ENCODE measurements at places on chromosomes 1 and 21.

DNA sequence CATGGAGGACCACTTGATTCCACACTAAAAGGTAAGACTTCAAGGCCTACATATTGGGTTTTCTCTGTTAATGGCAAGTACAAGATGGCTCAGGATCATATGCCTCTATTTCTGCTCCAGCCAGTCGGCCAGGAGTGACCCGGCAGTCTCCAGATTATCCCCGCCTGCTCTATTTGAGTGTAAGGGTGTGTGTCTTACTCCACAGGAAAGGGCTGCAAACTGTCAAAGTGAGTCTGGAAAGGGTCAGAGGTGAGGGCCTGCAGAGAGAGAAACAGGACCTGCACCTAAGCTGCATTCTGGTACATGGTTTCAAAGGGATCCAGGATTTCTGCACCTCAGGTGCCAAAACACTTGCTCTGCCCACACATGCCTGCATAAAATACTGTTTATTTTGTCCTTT, 9.2 kb downstream of the ZNF692 start:
- DNase-seq, result no peak

DNA sequence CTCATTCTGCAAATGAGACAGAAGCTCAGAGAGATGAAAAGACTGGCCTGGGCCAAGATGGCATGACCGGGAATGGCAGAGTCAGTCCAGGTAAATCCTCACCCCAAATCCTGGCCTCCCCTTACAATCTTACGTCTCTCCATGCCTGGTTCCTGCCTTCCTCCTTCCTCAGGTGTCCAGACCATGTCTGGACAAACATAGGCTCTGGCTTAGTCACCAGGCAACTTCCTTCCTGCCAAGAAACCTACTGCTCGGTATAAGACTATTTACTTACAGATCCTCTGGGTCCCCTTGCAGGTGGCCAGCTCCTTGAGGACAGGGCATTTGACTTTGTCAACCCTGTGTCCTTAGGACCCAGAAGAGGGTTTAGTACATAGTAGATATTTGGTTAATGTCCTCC, 69.4 kb upstream of the ROR1 start:
- no peak for DNase-seq

DNA sequence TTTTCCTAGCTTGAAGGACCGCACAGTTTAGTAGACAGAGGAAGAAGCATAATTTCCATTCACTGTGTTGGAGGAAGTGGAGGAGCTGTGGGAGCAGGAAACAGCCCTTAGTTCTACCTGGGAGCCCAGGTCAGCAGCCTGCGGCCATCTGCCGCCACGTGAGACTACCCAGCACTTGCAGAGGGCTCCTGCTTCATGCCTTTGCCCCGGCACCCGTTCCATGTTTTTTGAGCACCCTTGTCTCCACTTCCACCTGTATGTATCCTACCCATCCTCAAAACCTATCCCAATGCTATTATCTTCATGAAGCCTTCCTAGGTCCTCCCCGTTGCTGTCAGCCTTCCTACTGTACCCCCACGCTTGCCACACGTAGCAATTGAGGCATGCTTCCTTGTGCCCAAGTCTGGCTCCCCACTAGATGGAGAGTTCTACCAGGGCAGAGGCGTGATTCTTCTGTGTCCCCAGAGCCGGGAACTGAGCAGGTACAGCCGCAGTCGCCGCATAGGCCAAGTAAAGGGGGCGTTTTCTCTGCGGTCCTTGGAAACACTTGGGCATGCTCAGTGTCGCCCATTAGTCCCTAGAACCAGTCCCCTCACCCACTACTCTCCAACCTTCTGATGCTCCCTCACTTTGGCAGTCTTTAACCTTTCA, 1.9 kb downstream of the SLC6A9 start:
- DNase-seq, result no peak

GRCh38 chr1:28518745-28519341, 13.0 kb downstream of the RCC1 start:
- no peak for DNase-seq

- no peak for DNase-seq
Measured at GRCh38 chr1:93584261-93585003, 97.2 kb downstream of the BCAR3 start.

DNA sequence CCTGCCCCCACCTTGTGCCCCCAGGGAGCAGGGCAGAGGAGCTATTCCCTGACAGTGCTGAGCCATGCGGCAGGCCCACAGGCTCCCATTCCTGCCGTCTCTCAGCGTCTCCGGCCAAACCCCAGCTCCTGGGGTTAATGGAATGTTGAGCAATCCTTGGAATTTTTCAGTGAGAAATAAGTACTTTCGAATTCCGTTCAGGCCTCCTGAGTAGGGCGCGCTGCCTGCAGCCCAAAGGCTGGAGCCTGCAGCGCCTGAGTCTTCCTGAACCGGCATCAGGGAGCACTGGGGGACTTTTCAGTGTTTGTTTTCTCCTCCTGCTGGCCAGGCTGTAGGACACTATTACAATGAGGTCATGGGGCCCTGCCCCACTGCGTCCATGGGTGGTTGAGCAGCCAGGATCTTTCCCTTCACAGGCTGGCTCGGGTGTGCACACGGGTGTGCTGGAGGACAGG, 33.3 kb upstream of the CSF1 start:
- DNase-seq, result no peak

DNA sequence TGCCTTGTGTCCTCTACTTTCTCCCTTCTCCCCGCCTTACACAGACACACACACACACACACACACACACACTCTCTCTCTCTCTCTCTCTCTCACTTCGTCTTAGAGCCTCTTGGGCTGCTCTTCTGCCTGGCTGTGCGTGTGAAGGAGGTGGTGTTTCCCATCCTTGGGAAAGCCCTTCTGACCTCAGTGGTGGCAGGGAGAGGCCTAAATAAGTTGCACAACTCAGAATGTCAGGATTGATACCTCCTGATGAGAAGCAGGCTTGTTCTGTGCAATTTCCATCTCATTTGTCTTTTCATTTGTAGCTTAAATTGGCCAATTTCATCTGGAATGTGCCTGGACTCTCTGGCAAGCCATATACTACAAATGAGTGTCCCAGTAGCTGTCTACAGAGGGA, 25.0 kb downstream of the LRRN2 start:
- DNase-seq, result no peak

GRCh38 chr1:214002472-214002871, 14.7 kb downstream of the PROX1 start:
- peak; percentile 84 for DNase-seq

- DNase-seq, result no peak
Measured at GRCh38 chr1:4121293-4121684, 221.2 kb upstream of the C1orf174 start.

GRCh38 chr1:206674745-206675175, 9.9 kb upstream of the MAPKAPK2 start:
- no peak for DNase-seq

GRCh38 chr1:221206076-221206475, 326.8 kb downstream of the HLX start:
- no peak for DNase-seq

GRCh38 chr1:229273507-229274232, 2.8 kb downstream of the RAB4A start:
- DNase-seq, result no peak

GRCh38 chr1:116309090-116309870, 63.8 kb upstream of the ATP1A1 start:
- no peak for DNase-seq

- no peak for DNase-seq
Measured at GRCh38 chr1:42841010-42841409, 5.4 kb upstream of the ZNF691 start.

DNA sequence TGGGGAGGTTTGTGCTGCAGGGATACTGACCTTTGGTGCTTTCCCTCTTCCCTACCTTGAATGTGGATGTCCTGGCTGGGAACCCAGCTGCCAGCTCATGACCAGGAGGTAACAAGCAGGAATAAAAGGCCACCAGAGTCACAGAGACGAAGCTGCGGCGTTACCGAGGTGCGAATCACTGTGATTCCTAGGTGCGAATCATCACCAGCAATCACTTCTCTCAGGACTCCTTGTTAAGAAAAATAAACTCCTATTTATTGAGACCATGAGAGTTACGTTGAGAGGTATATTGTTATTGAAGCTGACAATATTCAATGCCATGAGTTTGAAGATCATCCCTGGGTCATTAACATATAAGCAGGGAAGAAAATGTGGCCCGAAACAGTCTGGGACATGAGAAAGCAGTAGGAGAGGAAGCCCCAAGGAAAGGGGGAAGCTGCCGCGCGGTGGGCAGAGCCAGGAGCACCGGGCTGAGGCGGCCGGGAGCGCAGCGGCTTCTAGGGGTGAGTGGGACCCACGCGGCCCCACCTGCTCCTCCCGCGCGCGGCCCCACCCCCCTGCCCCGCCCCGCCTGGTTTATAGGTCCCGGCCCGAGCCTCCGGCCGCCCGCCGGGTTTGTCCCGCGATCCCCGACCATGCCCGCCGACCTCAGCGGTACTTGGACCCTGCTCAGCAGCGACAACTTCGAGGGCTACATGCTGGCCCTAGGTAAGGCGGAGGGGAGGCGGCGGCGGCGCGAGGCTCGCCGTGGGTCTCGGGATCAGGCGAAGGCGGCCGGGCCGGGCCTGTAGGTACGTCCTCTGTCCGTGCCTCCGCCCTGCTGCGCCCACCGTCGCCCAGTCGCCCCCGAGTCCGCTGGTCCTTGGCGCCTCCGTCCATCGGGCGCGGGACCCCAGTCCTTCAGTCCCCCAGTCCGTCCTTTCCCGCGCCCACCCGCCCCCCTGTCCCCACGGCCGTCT, at the start of gene RBP7:
TSS of gene RBP7 (plus strand) at position 605 of the 959 bp plus-strand sequence. CDS start at position 636, 31 bp downstream.
- DNase-seq, result no peak

GRCh38 chr1:156781585-156782186, 14.4 kb downstream of the PRCC start:
- DNase-seq, result no peak

GRCh38 chr1:10853701-10854100, 57.3 kb upstream of the CASZ1 start:
- DNase-seq, result no peak

DNA sequence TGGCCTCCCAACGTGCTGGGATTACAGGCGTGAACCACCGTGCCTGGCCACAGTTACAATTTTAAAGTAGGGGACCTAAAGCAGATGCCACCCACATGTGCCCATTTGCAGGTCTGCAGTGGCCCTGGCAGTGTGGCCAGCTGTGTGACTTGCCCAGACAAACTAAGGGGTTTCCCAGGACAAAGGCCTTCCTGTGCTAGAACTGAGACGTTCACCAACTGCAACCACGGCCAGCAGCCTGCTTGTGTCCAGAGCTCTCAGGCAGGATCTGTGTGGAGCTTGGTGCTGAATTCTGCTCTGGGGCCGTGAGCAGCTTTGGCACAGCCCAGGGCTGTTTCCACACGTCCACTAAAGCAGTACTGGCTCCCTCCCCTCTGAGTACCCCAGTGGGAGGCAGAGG, 10.6 kb upstream of the PTTG1IP start:
- no peak for DNase-seq

- no peak for DNase-seq
Measured at GRCh38 chr1:193680247-193680923, 494.0 kb upstream of the B3GALT2 start.

GRCh38 chr1:239527051-239527693, 140.8 kb downstream of the CHRM3 start:
- no peak for DNase-seq

Measured in NCI-H2081 (cell line).